ENCODE measurements at places on chromosomes 5 and 9.

- DNase-seq = peak; percentile 89
Measured at GRCh38 chr9:81613002-81613812, 76.1 kb downstream of the TLE1 start.

GRCh38 chr5:95487880-95488279, 66.9 kb downstream of the SKIC3 start:
- no peak for DNase-seq

- DNase-seq = peak; percentile 92
Measured at GRCh38 chr5:14108170-14108996, 34.8 kb upstream of the TRIO start.

DNA sequence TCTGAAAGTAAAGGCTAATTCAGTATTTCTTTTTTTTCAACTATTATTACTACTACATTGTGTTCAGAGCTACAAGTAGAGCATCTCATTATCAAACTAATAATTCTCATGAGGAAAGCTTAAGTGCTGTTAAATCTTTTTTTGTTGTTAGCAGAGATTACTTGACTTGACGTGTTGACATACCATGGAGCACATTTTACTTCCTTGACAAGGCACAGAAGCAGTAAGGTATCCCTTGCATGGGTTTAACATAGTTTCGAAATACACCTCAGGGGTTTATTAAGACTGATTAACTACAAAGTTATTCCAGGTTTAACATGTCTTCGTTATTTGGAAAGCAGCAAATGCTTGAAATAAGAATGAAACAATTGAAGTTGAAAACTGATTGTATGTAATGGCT, 7.0 kb downstream of the SPDL1 start:
- DNase-seq = no peak

DNA sequence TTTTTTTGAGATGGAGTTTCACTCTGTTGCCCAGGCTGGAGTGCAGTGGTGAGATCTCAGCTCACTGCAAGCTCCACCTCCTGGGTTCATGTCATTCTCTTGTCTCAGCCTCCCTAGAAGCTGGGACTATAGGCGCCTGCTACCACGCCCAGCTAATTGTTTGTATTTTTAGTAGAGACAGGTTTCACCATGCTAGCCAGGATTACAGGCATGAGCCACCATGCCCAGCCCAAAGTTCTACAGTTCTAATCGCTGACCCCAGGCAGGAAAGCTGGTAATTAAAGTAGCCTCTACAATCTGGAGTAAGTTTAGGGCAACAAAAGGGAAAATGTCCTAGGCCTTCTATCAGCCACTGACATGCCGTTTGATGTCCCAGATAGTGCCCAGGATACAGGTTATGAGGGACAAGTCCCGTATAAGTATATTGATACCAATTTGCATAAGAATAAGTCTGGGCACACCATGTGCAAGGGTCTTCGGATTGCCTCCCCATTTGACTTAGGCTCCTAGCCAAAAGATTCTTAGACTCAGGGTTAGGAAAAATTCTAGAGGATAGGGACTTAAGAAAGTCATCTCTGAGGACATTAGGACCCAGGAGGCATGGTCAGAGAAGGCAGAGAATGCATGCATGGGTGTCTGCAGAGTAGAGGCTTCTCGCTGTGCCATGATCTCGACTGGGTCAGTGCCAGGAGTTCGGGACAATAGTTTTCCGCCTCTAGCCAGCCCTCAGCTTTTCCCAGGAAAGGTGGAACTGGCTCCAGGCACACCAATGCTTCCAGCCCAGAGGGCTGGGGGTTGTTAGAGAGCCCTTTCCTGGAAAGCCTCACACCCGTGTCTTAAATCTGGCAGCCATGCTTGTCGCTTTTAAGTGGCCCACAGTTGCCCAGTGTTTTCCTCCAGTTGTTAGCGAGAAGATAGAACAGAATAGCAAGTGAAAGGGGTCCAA, 1111.1 kb downstream of the TAF11L14 start:
- no peak for DNase-seq

GRCh38 chr9:69548681-69549080, 123.5 kb downstream of the APBA1 start:
- DNase-seq = no peak

GRCh38 chr5:171986772-171987171, 19.7 kb downstream of the FBXW11 start:
- no peak for DNase-seq

DNA sequence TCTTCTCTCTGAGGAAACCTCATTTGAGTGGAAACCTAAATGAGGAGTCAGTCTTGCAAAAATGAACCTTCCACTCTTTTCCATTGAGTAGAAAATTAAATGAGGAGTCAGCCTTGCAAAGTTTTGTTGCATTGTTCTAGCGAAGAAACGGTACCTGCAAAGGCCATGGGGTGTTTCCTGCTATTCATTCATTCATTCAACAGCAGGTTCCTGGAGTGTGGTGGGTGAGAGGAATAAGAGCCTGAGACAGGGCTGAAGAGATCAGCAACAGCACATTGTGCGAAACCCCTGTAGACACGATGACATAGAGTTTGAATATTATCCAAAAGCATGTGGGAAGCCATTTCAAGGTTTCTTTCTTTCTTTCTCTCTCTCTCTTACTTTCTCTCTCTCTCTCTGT, 14.6 kb upstream of the SETX start:
- DNase-seq = no peak

DNA sequence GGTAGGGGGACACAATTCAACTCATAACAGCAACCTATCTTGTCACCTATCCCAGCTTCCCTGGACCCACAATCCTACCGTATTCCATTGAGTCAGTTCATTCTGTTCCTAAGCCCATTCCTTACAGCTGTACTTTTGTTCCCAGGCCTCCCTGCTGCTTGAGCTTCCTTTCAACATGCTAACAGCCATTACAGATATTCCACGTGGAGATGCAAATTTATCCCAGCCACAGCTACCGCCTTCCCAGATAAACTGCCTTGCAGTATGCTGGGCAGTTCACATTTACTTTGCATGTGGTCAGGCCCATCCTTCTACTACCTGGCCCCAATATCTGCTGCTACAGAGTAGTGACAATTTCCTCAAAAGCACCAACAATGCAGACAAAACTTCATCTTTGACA, 23.0 kb downstream of the RIGI start:
- DNase-seq = no peak

GRCh38 chr5:89411891-89412290, 528.9 kb upstream of the MEF2C start:
- no peak for DNase-seq

GRCh38 chr5:169703813-169704212, 66.7 kb downstream of the DOCK2 start:
- no peak for DNase-seq

DNA sequence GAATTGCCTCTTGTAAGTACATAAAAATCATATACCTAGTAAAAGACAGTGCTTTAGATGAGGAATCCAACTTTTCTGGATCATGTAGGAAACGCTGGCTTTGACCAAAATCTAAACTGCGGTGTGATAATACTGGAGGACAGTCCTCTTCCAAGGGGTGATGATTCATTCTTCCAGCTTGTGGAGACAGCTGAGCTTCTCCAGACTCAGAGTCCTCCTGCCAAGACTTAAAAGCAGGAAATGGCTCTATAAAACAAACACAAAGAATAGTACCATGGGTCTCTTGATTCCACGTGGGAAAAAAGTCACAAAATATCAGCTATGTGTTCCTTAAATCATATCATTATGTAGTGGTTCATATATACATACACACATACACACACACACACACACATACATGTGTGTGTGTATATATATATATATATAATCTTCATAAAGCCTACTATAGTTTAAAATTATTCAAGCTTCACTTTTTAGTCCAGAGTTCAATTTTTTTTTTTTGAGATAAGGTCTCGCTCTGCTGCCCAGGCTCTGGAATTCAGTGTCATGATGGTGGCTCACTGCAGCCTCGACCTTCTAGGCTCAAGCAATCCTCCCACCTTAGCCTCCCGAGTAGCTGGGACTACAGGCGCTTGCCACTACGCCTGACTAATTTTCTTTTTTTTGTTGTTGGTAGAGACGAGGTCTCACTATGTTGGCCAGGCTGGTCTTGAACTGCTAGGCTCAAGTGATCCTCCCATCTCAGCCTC, 65.0 kb downstream of the PKD2L2 start:
- peak; percentile 94 for DNase-seq

GRCh38 chr9:98980291-98980690, 36.6 kb downstream of the COL15A1 start:
- no peak for DNase-seq

GRCh38 chr5:11504886-11505193, 399.4 kb downstream of the CTNND2 start:
- DNase-seq = peak; percentile 4

DNA sequence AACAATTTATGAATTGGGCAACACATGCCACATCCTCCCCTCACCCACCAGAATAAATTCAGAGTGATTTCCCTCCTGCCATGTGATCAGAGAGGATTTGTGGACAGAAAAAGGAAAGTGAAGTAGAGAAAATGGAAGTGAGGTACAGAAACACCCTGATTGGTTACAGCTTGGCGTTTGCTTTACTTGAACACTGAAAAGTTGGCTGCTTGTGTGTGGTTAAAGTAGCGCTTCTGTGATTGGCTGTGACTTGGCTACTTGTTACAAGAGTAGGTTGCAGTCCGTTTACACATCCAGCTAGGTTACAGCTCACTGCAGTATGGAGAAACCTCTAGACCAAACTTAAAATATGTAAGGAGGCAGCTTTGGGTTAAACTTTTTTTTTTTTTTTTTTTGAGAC, 205.2 kb upstream of the ZNF608 start:
- no peak for DNase-seq

GRCh38 chr5:146313027-146313426, 25.6 kb upstream of the POU4F3 start:
- DNase-seq = no peak

DNA sequence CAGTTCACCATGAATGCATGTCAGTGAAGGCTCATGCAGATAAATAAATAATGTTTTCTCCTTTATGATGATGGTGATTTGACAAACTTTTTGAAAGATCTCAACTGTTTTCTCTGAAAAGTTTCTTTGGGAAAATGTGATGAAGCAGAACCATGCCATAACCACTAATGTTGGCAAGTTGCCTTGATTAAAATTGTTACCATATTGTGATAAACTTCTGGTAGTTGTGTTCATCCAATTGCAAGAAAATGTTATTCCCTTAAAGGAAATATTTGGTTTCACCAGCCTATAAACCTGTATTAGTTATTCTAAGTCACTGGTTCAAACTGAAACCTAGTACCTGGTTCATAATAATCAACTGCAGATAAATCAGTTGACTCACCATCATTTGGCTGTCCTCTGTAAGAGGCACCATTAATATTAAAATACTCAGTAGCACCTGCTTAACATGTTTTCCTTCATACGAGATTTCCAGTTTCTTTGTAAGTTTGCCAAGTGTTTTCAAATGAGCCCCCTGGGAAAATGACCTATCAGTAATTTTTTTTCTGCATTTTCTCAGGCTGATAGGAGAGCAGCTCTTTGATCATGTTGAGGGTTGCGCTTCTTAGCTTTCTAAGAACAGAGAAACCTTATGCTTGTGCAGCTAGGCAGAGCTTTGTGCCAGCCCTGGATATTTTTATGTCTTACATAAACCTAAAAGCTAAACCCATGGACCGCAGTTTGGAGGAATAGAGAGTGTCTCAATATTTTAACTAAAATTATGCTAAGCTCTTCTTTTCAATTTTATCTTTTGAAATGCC, 88.0 kb downstream of the LURAP1L start:
- no peak for DNase-seq

GRCh38 chr5:175687231-175687701, 29.4 kb downstream of the HRH2 start:
- DNase-seq = no peak

GRCh38 chr9:135512904-135513303, 8.3 kb upstream of the LCN1 start:
- no peak for DNase-seq

GRCh38 chr5:64145216-64145895, 20.3 kb upstream of the RNF180 start:
- no peak for DNase-seq

- no peak for DNase-seq
Measured at GRCh38 chr5:65895891-65896290, 30.5 kb upstream of the ERBIN start.

All from iris pigment epithelial cell (primary cell).